ENCODE measurements at places on chromosomes 12 and 14.

DNA sequence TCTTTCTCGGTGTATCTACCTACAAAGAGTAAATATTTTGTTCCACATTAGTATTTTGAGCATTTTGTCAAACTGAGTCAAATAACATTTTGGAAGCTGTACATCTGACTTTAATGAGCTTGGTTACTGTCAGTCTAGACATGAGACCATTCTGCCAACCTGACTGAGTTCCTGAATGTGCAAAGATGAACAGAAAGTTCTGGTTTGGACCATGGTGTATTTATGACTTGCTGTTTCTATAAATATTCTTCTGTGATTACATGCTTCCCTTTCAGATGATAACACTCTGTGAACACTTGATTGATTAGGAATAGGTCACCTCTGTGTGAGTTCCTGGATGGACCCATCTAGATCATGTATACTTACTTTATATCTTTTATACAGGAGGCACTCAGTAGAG, 827.8 kb downstream of the VRK1 start:
- DNase-seq = no peak

- DNase-seq = no peak
Observed at GRCh38 chr12:17333287-17333686, 727.3 kb upstream of the LMO3 start.

DNA sequence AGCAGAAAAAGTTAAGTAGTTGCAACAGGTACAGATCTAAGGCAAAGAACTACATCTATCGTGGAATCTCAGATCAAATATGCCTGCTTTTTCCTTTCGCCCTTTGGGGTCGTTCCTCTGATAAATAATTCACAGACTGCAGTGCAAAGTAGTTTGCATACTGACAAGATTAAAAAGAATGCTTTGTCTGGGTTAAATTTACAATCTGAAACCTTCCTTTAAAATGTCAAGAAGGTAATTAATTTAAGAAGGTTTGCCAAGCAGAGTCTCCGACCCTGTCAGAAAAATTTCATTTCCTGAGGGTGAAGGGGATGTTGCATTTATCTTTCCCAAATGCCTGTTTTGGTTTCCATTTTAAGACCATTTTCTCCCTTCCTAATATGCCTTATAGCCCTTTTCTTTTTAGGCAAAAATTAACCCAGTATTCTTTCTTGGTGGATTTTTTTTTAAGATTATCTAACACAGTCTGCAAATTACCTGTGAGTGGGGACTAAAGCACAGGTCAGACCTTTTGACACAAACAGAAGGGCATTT, 406.9 kb downstream of the LRIG3 start:
- no peak for DNase-seq

GRCh38 chr14:93720981-93721483, 67.3 kb downstream of the PRIMA1 start:
- DNase-seq = no peak

GRCh38 chr12:112843287-112843686, 51.7 kb downstream of the RPH3A start:
- DNase-seq = no peak

GRCh38 chr12:68428211-68428610, 96.0 kb upstream of the MDM1 start:
- DNase-seq = no peak

DNA sequence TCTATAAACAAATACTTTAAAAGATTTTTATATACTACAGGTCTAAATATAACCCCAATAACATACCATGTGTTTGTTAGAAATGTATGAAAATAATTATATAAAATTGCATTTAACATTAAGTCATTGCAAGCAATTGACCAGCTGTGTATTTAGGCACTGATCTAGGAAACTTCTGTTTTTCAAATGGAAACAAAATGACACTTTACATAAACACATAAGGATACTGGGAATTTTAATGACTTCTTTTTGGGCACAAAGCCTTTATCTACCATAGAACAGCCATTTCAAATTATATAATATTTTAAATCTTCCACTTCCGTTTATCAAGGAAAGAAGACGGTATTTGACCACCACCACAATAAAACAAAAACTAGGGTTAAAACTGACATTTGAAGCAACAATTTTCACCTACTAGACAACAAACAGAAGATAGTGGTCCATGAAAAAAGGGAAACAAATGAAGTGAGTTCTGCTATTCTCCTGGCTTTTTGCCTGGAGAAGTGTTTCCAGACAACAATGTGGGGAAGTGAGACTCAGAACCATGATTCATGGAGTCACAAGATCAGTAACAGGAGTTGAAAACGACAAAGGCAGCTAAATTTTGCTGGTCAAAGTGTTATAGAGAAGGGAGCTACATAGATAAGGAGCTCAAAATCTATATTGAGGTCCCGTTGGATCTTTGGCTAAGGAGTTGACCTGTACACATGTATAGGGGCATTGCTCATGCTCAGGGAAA, 475.1 kb downstream of the TRHDE start:
- no peak for DNase-seq

- DNase-seq = no peak
Observed at GRCh38 chr12:8689681-8690080, 8.1 kb upstream of the RIMKLB start.

- DNase-seq = no peak
Observed at GRCh38 chr12:42725809-42726208, 136.3 kb upstream of the PRICKLE1 start.

DNA sequence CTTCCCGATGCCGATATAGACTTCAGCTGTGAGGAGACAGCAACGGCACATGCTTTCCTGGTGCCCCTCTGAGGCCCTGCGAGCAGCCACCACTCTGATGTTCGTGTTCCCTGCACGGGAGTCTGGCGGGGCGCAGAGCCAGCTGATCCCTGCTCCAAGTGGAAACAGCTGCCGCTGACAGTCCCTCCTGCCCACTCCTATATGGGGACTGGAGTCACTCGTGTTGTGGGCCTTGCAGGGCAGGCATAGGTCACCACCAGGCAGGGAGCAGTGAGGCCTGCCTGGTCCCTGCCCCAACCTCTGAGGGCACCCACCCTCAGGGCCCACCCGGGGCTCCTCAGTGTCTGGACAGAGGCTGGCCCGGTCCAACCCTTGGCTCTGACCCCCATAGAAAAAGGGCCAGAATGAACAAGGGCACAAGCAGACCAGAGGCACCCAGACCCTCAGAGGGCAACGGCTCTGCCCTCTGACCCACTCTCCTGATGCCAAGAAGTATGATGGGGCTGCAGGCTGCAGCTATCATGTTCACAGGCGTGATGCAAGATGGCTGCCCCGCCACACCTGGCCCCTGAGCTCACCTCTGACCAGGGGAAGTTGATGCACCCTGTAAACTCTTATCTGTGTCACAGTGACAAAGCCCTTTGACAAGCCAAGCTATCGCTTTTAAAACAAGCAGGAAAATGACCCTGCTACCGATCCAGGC, 181.6 kb downstream of the CALM1 start:
- DNase-seq = no peak

DNA sequence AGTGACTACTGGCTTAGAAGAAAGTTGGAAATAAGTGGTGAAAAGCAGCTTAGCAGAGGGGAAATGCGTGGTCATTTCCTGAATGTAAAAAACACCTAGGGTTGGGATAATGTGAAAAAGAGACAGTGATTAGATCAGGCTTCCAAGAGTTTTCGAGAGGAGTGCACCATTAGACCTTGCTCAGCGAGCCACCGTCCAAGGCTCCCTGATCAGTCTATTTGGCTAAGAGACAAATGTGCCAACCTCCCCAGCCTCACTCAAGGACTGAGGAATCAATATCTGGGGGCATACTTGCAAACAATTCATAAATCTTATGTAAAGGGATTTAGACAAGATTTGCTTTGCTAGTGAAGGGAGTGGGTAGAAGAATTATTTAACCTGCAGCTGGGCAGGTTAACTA, 594.5 kb downstream of the NRXN3 start:
- DNase-seq = no peak

DNA sequence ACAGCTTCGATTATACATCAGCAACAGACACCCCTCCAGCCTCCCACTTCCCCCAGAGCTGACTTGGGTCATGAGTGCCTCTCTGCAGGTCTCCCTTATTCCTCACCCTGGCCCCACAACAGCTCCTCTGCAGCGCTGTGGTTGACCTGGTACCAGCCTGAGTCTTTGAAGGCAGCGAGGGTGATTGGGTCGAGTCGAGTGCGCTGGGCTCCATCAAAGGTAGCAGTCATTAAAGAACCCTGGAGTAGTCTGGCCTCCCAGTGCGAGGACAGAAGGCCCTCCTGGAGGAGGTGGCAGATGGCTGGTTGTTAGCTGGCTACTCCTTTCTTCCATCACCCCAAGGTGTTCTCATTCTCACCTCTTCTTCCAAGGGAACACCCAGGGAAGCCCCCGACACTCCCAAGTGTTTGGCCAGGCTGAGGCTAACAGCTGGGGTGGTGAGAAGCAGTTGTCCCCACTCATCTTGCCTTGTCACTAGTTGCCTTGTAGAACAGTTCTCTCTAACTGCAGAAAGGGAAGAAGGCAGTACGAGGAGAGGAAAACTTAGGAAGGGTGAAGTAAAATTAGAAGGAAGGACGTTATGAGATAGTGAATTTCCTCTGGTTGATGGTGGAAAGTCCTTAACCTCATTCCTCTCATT, 2.7 kb downstream of the CIROP start:
- DNase-seq = no peak

DNA sequence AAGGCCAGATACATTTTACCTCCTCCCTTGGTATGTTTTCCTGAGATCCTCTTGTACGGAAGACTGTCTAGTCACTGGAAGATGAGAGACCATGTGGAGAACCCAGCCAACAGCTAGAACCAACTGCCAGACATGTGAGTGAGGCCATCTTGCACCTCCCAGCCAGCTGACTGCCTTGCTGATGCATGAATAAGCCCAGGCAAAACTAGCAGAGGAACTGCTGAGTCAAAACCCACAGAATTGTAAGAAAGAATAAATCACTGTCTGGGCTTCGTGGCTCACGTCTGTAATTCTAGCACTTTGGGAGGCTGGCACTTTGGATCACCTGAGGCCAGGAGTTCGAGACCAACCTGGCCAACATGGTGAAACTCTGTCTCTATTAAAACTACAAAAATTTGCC, 160.0 kb downstream of the TPH2 start:
- no peak for DNase-seq

- DNase-seq = no peak
Observed at GRCh38 chr12:126492181-126492580, 1426.9 kb downstream of the AACS start.

DNA sequence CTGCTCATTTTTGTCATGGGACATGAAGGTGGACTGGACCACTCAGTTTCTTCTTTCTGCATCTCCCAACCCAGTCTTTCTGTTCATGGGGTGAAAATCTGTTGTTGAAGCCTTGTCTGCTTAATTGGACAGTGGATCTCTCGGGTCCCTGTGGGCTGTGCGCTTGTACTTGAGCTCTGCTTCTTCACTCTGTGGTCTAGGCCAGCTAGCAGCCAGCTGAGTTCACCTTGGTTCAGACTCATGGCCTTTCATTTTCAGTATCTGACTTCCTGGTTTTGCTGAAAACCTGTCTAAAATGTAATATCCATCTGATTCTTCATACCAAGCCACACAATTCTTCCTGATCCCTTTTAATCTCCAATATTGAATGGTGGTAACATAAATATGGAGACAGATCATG, 117.2 kb downstream of the LRRK2 start:
- no peak for DNase-seq

DNA sequence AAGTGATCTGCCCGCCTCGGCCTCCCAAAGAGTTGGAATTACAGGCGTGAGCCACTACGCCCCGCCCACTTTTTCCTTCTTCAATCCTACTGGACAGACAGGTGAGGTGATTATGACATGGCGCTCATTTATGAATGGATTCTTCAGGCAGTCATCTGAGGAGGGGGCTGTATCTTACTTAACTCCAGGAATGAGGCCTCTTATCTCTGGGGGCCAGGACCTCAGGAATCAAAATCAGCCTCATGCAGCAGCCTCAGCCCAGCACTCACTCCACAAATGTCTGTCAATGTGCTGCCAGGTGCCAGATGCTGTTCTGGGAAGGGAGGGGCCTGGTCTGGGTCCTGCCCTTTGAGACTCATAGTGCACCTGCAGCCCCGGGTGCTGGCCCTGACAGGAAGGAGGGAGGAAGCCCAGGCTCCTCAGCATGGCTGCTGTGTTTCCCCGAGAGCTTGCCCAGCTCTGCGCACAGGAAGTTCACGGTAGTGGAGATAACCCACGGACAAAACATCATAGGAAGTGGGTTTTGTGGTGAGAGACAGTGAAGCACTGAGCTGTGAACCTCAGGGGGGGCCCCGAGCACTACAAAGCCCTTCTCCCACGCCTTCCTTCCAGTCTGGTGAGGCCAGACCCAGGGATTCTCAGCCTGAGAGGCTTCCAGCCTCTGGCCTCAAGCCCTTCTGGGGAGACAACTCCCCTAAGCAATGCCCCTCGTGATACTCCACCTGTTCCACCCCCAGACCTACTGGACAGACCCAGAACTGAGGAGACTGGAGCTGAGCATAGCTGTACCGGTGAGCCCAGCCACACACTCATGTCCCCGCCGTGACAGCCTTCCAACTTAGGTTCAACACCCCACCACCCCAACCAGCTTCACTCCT, 22.3 kb downstream of the GALNT6 start:
- no peak for DNase-seq

- DNase-seq = no peak
Observed at GRCh38 chr14:52836063-52836462, 44.7 kb upstream of the GNPNAT1 start.

DNA sequence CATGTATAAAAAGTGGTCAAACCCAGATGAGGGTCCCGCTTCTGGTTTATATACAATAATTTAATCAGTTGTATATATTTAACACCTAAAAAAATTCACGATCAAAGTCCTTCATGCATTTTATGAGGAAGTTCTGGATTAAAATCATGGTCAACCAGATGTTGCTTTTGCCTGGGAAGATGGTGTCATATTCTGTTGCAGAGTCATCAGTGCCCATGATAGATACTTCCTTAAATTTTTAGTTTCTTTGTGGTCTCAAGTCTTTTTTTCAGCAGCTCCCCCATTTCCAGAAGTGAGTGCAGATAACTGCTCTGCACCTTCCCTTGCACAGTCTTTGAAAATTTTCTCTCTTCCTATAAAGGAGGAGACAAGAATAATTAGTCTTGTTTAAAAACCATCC, 16.1 kb downstream of the ERP29 start:
- no peak for DNase-seq

DNA sequence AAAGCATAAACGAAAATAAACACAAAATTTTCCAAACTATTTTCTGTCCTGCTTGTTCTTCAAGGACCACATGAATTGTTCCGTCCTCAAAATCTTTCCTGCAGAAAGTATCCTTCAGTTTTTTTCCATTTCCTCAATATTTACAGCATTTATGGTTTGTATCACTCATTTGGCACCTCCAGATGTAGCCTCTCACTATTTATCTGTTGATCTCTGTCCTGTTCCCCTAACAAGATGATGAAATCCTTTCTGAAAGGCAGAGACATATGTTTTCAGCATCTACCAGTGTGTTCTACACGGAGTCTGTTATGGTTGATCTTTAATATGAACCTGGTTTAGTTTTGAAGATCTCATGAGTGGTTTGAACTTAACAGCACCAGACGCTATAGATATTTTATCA, 490.2 kb downstream of the NELL2 start:
- DNase-seq = no peak

- no peak for DNase-seq
Observed at GRCh38 chr12:106522708-106523107, 60.1 kb upstream of the RFX4 start.

GRCh38 chr12:57109207-57110103, 1.7 kb downstream of the STAT6 start:
- DNase-seq = no peak
